ENCODE measurements at places on chromosomes 5 and 9.
A peak's percentile ranks its signal among the peaks of the same experiment; 100 is the strongest.

- DNase-seq, result no peak
These were observed 578.6 kb downstream of the ACTL7B start for GRCh38 chr9:108277216-108277615.

DNA sequence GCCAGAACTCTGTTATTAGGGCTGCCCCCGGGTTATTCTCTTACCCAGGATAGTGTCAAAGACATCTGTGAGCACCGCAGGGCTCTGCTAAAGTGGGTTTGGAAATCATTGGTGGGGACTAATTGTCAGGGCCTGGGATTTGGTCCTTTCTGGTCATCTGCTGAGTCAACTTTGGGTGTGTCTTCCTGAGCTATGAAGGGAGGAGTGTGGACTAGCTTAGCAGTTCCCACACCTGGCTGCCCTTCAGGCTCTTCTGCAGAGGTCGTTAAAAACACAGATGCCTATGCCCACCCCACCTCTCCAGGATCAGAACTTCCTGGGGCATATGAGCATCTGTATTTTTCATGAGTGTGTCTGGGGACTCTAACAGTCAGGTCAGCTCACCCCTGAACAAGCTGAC is 352.2 kb downstream of the SLIT3 start:
- DNase-seq, result peak; percentile 38

DNA sequence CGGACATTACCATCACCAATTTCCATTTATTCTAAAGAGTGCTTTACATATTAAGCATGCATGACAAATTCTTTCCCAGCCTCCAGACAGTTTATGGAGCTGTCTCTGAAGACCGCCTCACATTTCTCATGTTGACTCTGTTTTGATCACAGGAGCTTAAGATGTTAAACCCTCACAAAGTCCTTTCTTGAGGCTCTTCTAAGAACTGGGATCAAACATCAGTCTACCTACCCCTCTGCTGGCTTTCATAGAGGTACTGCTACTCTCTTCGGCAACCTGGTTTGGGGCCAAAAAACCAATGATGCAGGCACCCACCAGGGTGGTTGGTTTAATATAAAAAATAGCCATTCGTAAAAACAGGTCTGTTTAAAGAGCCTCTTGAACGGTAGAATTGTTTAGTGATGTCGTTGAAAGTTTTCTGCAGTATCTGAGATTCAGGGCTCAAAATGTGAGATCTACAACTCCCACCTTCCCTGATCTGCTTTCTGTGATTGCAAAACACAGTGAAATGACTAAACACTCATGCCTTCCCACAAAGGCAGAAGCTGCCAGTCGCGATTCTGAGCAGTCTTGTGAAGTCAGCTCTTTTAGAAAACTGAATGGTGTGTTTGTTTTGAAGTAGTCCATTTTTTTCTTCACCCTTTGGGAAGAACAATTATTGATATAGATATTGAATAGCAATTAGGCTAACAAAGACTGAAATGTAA is 3.5 kb downstream of the RXFP3 start:
- DNase-seq, result peak; percentile 27

GRCh38 chr9:1469996-1470395 is 419.8 kb downstream of the DMRT2 start:
- no peak for DNase-seq

GRCh38 chr5:100777680-100778300 is 125.3 kb downstream of the ST8SIA4 start:
- peak; percentile 88 for DNase-seq

DNA sequence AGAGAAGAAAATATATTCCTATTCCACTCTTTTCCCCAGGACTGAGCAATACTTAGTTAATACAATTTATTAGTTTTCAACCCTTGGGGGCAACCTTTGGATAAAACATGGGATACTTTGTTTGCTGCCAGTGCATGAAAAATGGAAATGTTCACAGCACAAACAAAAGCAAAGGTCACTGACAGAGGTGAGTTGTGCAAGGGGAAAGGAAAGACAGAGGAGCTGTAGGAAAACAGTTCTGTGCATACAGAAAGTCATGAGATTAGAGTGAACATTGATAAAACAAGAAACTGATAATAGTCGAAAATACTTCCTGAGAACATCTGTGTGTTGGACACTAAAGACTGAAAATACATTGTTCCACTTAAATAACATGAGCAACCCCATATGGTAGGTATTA is 779.8 kb downstream of the TLE4 start:
- DNase-seq, result no peak

- DNase-seq, result no peak
These were observed 2271.0 kb upstream of the C9orf72 start for GRCh38 chr9:29844251-29844650.

DNA sequence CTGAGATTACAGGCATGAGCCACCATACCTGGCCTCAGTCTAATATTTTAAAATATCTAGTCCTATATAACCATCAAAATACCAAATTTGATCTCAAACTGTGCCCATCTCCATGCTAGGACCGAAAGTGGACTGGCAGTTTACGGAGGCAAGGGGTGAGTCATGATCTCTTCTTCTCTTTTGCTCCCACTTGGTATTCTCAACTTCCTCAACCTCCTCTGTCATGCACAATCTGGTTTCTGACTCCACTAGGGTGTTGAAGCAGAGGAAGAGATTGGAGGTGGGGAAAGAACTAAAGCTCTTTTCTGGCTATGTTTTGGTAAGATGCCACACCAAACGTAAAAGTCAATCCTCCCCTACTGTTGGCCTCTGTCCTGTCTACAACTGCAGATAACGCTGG is 55.9 kb upstream of the CEMIP2 start:
- DNase-seq, result no peak

- no peak for DNase-seq
These were observed 15.4 kb upstream of the NPR2 start for GRCh38 chr9:35776018-35776417.

DNA sequence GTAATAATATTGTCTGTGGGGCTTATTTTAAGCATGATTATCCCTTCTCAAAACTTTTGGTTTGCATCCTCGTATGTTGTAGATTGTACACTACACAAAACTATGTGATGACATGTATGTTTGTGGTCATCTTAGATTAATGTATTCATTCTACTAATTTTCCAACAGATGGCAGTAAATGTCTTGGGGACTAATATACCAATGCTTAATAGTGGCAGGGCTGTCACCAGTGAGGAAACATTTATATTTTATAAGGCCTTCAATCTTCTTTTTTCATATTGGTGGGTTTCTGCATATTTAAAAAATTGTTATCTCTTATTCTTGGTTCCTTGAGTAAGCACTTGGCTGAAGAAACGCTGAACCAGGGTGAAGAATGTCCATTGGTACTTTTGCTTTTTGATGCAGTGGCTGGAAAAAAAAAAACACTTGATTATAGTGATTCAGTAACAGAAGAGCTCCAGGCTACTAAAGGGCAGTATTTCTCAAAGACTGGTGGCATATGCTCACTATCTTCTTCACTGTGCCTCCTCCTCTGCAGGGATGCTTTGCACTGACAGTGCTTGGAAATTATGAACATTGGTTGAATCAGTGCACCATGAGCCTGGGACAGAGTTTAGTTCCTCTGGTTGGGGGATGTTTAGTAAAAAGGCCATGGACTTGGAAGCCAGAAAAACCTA is 530.3 kb downstream of the RASEF start:
- peak; percentile 7 for DNase-seq

DNA sequence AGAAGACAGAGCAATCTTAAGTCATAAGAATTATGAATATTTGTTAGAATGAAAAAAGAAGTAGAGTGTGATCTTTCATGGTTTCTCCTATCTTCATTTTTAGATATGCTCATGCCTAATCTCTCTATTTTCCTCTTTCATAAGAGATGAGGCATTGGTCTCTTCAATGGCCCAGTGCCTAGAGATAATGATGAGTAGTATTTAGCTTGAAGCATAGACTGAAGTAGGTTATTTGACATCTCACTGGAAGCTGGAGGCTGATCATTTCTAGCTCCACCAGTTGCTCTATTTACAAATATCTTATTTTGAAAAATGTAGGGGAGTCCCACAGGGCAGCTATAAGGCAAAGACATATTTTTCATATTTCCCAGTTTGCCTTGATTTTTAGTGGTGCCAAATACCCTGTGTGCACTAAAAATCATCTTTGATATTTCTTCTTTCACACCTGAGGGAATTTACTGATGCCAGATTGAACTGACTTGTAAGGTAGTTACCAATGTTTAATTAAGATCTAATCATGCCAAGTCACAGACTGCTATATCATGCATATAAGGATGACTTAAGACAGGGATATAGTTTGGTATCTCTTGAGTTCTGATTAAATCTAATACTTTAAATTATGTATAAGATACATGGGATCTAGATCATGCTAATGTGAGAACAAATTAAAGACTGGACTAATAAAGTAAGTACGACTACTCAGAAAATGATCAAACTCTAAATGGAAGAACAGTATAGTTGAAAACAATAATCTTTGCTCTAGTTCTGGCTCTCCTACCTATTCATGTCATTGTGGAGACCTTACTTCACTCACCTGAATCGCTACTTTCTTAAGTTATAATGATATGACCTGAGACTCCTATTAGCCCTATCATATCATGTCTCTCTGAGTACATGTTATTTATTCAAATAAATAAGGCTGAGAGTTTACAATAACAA is 108.2 kb upstream of the IFNE start:
- peak; percentile 21 for DNase-seq

GRCh38 chr9:11092974-11093373 is 480.2 kb upstream of the PTPRD start:
- DNase-seq, result no peak

DNA sequence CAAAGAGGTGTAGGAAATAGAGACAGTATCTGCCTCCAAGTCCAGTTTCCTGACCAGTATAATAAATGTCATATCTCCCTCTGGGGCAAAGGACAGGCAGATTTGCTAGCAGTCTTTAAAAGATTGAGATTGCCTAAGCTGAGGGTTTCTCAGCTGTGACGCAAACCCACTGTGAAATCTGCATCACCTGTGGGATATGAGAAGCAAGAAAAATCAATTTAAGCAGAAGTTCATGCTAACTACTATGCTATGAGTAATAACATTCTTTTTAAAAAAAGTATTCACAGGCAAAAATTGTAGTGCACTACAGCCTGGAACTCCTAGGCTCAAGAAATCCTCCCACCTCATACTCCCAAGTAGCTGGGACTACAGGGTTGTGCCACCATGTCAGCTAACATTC is 168.1 kb upstream of the POC5 start:
- no peak for DNase-seq

DNA sequence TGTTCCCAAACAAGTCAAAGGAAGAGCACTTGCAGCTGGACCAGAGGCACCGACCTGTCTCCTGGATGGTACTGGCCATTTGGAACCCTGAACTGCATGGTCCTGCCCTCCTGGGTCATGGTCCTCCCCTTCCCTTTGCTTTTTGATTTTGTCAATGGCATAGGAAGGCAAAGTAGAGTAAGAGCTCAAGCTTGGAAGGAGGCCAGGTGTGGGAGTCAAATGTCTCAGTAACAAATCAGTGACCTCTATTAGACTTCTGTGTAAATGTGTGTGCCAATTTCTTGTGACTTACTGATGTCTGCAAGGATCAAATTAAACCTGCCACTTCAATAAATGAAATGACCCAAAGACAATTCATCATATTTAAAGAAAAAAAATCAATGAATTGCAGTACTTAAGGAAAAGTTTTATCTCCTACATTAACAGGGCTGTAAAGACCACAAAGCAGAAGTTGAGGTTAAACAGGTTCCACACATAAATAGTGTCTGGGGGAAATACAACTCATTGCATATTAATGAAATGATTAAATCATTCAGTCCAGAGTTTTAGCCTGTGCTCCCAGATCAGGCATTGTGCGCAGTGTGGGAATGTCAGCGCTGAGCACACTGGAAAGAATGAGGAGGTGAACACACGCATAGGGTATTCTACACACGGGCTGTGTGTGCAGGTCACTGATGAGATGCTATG is 32.7 kb downstream of the OSMR start:
- DNase-seq, result no peak

DNA sequence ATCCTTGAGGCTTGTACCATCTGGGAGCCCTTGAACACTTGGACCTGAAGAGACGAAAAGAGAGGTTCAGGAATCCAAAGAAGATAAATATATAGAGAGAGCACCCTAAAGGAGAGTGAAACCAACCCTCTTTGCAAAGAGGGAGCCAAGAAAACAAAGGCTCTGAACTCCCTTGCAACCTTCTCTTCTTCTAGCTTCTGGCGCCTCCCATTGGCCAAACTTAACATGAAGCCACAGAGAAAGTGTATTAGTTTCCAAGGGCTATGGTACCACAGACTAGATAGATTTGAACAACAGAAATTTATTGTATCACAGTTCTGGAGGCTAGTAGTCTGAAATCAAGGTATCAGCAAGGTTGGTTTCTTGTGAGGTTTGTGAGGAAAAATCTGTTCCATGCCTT is 175.1 kb downstream of the HCN1 start:
- peak; percentile 35 for DNase-seq

- peak; percentile 63 for DNase-seq
These were observed at the start of gene GOLM1 for GRCh38 chr9:86098824-86099700. Gene GOLM1 (minus strand): TSS chr9:86099558. CDS start chr9:86079320, 20,238 bp downstream.

DNA sequence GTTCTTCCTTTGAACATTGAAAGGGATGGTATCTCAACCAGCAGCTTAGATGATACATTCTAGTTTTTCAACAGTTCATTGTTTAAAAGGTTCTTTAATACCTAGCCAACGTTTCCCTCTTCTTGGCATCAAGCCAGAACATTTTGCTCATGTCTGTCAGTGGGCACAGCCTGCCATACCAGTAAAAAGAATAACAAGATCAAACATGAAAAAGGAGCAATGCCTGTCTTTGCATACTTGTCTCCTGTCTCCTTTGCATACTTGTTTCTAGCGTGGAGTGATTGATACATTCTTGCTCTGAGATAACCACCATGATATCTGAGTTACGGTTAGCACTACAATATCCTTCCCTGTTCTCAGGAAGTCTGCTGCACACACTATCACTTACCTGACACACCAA is 248.6 kb upstream of the DAPK1 start:
- DNase-seq, result no peak

- peak; percentile 4 for DNase-seq
These were observed 111.8 kb upstream of the TLE1 start for GRCh38 chr9:81801190-81801589.

DNA sequence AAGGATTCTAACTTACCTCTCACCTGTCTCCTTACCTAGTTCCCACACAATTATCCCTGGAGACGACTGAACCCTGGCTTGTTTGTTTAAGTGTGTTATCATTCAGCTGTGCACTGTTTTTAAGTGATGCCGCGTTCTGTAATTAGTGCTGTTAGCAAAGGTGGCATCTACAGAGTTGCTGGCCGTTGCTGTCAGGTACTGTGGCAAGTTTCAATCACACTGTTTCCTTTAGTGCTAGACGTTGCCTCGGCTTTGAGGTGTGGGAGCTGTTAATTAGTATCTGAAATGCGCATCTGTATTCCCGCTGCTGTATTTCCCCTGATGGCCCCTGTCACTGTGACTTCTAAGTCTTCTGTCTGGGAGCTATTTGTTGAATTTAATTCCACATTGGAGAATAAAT is 193.8 kb upstream of the GAS1 start:
- DNase-seq, result no peak

GRCh38 chr5:160169326-160169725 is 50.1 kb upstream of the PWWP2A start:
- no peak for DNase-seq

GRCh38 chr9:98226957-98227356 is 28.5 kb downstream of the TBC1D2 start:
- DNase-seq, result no peak

- peak; percentile 48 for DNase-seq
These were observed 440.6 kb upstream of the MPDZ start for GRCh38 chr9:13719981-13720676.
